ENCODE measurements at places on chromosomes 7 and 10.

- DNase-seq = no peak
These were observed 2.1 kb downstream of the CNNM2 start for GRCh38 chr10:102919992-102920739.

DNA sequence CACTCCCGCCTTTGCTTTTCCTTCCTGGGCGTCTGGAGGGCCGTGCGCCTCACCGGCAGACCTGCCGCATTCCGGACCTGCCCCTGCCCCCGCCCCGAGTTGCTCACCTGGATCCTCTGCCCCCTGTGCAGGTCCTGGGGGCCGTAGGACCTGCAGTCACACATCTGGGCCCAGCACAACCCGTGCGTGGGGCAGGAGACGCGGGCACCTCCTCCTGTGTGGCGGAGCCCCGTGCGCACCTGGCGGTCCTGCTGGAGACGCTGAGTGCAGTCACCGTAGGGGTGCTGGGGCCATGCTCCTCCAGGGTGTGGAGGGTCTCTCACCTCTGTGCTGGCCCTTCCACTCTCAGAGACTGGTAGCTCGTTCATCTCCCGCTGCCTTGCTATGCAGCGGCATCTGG is 85.5 kb downstream of the DNAJB6 start:
- DNase-seq = no peak

- peak; percentile 5 for DNase-seq
These were observed 65.9 kb upstream of the LRRN3 start for GRCh38 chr7:111025006-111025405.

- no peak for DNase-seq
These were observed 35.0 kb upstream of the CBLL1 start for GRCh38 chr7:107708956-107709355.

GRCh38 chr7:130939321-130940095 is 205.5 kb upstream of the KLF14 start:
- no peak for DNase-seq

DNA sequence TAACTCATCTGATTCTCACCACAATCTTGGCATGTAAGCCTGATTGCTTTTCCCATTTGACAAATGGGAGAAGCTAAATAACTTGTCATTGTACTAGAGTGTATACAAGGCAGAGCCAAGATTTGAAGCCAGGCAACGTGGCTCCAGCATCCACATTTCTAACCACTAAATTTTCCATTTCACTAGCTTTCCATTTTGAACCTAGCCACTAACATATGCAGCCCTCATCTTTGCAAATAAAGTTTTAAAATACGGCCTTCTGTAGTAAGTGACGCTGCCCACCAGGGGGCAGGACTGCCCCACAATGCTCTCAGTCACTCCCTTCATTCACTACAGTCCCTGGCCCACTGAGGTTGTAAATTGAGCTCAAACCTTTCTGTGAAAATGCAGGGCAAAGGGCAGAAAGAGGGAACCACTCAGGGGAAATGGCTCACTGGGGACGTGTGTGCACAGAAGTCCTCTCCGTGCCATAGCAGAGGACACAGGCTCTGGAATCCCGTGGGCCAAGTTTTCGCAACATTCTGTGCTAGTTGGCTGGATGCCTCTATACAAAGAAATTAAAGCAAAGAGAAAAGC is 315.7 kb downstream of the TNS3 start:
- DNase-seq = peak; percentile 67

GRCh38 chr10:43649185-43649523 is 473 bp upstream of the ZNF32 start:
- no peak for DNase-seq

GRCh38 chr10:62244785-62245467 is 23.7 kb downstream of the RTKN2 start:
- peak; percentile 85 for DNase-seq

GRCh38 chr10:10985361-10985760 is 32.3 kb upstream of the CELF2 start:
- DNase-seq = no peak

DNA sequence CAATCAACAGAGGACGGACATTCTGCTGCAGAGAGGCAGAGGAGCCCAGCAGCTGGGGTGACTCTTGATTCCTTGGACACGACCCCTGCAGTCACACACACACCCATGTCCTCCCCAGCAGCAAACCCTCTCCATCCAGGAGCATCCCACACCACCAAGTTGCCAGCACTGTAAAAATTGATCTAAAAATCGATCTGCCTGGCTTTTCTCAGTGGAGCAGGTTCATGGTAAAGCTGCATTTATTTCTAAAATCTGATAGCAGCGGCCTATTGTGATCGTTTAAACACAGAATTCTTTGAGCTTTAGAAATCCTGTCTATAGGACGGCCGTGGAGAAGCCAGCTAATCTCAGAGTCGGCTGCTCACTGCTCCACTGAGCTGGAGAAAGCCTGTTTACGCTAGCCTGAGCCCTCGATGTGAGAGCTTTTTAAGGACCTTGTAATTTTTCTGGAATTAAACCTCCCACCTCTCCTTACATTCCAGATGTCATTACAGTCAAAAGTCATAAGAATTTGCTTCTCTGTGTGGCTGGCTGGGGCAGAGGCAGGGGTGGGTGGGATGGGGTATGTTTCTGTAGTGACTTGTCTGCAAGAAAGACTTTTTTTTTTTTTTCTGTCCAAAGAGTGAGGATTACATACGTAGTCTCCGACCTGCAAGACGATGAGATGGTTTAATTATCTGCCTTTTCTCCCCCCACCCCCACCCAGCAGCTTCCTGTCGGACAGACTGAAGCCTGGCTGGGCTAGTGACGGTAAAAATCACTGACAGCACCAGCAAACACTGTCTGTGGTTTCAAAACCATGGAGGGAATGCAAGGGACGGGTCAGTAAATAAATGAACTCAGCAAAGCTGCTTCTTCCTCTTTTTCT is 31.6 kb downstream of the TRIM8 start:
- peak; percentile 90 for DNase-seq

- no peak for DNase-seq
These were observed 102.2 kb downstream of the ZNF92 start for GRCh38 chr7:65475734-65476319.

DNA sequence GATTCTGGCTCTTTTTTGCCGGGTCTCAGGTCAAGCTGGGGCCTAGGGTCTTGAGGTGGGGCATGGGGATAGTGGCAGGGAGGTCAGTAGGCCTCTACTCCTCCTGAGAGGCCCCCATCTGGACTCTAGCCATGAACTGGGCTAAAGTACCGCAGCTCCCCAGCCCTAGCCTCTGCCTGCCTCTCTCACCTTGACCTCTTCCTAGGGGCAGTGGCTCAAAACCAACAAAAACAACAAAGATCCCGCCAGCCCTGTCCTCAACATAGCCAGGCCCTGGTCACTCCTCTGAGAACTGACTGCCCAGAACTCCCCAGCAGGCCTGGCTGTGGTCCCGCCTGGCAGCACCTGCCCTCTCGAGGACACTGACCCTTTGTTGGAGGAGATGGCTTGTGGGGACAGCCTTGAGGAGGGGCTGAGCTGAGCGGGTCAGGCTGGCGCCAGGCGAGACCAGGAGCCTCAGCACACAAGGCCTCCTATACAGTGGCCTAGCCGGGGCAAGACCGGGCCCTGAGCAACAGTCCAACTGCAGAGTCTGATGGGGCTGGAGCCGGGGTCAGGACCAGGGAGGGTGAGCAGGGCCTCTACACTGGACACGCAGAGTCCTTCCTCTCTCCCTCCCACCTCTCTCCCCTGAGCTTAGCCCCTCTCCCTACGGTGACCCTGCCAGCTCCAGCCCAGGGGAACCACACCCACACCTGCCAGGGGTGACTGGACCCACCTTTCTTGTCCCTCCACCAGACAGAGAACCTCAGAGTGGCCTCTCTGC is 11.6 kb upstream of the PPIF start:
- no peak for DNase-seq

DNA sequence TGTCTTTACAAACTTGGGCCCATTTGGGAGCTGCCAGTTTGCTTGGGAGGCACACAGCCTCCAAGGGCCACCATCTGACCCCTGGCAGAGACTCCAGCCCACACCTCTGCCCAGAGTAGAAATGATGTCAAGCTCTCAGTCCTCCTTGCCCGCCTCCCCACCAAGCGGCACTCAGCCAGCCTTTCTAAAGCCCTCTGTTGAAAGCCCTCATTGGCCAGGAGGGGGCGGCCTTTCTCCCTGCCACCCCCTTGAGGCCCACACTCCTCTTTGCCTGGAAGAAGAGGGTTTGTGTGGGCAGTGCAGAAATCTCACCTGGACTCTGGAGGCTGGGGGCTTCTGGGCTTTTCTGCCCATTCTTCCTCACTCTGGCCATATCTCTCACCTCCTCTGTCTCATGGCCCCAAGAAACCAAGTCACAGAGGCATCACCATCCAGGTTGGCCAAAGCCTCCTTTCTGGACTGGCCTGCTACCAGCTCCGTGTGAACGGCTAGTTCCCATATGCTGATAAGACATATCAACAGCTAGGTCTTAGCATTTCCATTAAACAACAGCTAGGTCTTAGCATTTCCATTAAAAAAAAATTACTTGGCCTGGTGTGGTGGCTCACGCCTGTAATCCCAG is 36.1 kb downstream of the UBTD1 start:
- DNase-seq = peak; percentile 51

DNA sequence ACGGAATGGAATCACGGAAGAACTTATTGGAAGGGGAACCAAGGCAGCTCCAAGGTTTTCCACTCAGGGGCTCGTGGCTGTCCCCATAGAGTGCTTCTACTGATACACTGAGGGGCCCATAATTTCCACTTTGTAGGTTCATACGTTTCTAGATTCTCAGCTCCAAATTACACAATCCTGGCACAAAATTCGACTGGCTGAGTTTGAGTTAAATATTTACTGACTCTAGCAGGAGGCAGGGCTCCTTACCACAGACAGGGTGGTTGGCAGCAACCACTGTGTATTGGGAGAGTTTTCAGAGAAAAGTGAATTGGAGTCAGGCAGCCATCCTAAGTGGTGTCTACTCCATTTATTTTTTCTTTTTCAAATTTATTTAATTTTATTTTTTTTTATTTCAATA is 55.4 kb upstream of the SEC61G start:
- DNase-seq = no peak

DNA sequence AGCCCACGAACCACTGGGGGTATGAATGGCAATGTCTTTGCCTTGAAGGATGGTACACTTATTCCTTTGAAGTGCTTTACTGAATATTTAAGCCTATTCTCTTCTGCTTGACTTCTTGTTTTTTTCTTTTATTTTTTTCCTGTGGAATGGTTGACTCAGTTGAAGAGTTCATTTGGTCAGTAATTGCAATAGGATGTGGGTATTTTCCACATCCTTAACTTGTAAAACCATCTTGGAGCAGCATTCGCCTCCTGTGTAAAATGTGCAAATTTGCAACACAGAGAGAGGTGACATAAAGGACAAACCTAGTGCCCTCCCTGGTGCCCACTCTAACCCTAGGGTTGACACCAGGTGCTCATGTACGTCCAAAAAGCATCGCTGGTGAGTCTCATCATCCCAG is 347.0 kb downstream of the GATA3 start:
- no peak for DNase-seq

- DNase-seq = no peak
These were observed 70.5 kb upstream of the SFMBT2 start for GRCh38 chr10:7481368-7481765.

DNA sequence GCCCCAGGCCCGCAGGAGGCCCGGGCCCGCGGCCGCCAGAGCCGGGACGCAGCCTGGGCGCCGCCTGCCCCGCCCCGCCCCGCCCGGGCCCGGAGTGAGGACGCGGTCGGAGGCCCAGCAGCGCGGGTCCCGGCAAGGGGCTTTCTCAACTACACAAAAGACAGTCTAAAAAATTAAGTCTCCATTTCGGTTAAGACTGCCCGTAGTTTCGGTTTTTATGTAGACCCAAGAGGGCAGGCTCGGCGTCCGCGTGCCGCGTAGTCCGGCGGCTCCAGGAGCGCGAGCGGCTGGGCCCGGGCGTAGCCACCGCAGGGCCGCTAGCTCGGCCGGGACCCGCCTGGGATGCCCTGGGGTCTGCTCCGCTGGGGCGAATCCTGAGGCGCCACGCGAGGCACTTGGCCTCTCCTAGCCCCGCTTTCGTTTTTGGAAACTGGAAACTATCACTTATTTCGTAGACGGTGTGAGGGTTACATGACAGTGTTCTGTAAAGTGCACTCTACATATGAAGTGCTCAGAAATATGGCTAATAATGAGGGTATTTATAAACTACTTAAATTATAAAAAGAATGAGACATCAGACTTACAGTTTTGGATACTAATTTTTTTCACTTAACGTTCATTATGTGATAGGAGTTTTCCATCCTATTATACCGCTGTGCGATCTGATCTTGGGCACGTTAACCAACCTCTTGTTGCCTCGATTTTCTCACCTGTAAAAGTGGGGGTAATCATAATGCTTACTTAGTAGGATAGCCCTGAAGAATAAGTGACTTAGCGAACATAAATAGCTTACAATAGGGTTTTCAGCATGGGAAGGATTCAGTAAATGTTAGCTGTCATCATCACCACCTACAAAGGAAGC is 573 bp downstream of the BLVRA start:
- peak; percentile 80 for DNase-seq

- DNase-seq = no peak
These were observed 150.9 kb downstream of the POLR1F start for GRCh38 chr7:19557726-19558465.

GRCh38 chr7:74544706-74545469 is 91.2 kb downstream of the GTF2IRD1 start:
- peak; percentile 87 for DNase-seq

DNA sequence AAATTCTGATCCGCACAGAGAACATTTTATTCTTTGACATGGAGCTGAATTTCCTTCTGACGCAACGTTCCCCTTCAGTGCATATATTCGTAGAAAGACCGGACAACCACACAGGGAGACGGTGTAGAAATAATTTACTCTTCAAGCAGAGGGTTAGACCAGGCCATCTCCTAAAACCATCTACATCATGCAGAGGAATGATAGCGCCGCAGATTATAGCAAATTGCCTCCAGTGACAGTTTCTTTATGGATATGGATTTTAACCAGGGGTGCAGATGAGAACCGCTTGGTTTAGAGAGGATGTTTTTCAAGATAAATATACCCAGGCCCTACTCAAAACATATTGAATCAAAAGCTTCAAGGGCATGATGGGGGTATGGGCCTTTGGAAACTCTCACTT is 759.3 kb upstream of the AUTS2 start:
- DNase-seq = no peak

DNA sequence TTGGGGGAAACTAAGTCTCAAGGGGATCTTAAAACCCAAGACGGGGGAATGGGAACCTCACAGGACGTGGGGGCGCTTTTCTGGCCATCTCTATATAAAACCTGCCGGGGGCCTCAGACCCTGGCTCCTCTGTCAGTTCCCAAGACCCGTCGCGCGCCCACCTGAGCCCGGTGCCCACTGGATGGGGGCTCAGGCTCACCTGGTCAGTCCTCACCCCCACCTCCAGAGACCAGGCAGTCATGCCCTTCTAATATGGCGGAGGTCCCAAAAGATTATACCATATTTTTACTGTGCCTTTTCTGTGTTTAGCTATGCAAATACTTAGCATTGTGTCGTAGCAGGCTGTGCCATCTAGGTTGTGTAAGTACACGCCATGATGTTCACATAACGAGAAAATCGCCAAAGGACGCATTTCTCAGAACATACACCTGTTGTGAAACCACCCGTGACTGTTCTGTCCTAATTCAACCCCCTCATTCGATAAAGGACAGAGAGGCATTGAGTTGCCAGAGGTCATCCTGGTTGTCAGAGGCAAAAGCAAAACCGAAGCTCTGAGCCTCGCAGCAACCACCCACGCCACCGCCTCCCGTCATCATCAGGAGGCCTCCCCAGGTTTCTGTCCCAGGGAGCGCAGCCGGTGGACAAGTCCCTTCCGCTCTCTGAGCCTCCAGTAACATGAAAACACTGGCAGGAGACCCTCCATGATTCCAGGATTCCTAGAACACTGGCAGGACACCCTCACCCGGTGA is 28.9 kb downstream of the OAT start:
- DNase-seq = no peak

GRCh38 chr7:102721-103120 is 89.7 kb upstream of the FAM20C start:
- peak; percentile 64 for DNase-seq

- DNase-seq = no peak
These were observed 1.6 kb downstream of the PDGFA start for GRCh38 chr7:517774-518629.
